ENCODE measurements at places on chromosomes 1 and 21.

DNA sequence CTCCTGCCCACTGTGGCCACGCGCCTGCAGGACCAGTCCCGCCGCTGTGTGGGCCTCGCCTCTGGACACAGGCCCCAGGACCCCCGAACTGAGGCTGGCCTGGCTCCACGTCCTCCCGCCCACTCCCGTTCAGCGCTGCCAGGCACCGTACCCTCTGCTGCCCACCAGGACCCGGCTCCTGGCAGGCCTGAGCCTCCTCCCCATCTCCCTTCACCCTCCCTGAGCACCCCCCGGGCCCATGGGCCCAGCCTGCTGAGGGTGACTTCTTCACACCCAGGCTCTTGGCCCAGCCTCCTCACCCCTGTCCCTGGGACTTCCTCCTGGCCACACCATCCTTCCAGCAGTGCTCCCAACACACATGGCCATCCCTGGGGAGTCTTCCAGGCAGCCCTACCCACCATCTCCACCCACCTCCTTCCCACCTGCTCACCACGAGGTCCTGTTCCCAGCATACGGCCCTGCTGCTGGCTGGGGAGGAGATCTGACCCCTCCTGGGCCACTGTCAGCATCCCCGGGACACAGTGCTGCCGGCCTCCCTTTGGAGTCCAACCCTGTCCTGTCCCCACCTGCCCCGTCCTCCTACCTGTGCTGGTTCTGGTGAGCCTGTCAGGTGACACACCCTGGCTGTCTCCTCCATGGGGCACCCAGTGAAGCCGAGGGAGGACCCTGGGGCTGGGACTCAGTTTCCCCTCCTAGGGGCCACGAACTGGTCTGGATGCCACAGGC is 53.7 kb downstream of the SLX9 start:
- no peak for DNase-seq

DNA sequence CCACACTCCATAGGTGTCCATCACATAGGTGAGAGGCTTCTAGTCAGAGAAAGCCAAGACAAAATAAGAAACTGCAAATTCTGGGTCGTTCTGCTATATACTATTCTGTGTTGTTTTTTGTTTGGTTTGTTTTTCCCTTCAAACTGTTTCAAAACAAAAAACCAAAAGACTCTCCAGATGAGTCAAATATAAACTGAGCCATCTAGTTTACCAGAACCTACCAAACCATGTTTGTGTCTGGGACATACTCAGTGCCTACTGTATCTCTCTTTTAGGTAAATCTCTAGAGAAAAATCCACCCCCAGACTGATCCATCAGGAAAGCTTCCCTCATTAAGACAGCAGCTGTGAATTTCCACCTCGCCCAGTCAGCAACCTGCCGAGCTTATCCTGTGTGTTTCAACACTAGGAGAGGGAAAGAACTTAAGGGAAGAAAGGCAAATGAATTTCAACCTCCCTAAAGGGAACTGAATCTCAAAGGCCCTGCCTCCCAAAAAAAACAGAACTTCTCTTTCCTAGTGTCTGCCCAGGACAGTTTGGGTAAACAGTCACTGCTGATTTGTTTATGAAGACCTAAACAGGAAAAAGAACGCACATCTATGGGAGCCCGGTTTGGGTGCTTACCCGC is 17.2 kb downstream of the PPT1 start:
- no peak for DNase-seq

DNA sequence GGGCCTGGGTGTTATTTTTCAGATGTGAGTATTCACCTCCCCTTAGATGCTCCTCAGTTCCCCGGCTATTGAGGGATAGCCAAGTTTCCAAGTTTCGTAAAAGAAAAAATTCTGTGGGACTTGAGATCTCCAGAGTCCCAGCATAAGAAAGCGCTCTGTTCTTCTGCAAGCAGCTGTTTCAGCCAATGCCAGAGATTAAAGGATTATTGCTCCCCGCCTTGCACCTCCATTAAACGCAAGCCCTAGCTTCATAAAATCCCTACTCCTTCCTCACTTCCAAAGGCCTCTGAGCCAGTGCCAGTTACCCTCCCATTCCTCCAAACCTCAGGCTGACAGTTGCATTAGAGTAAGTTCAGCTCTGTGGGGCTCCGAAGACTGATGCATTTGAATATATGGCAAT is 56.4 kb downstream of the CHIA start:
- no peak for DNase-seq

- no peak for DNase-seq
These were observed 1.2 kb downstream of the HHIPL2 start for GRCh38 chr1:222546548-222547259.

DNA sequence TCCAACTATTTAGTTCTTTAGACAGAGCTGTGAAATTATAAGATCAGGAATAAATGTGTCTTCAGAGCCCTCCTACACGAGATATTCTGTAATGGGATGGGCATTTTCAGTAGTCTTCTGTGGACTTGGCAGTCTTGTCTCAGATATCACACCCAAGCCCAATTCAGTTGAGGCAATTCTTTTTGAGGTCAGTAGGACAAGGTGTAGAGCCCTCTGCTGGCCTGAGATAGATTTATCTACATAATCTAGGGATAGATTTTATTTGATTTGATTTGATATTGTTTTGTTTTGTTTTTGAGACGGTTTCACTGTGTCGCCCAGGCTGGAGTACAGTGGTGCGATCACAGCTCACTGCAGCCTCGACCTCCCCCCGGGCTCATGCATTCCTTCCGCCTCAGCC is 77.5 kb downstream of the FMN2 start:
- no peak for DNase-seq

- no peak for DNase-seq
These were observed 214.6 kb downstream of the CAMTA1 start for GRCh38 chr1:6999826-7000225.

GRCh38 chr21:15809065-15809464 is 79.3 kb downstream of the USP25 start:
- no peak for DNase-seq

DNA sequence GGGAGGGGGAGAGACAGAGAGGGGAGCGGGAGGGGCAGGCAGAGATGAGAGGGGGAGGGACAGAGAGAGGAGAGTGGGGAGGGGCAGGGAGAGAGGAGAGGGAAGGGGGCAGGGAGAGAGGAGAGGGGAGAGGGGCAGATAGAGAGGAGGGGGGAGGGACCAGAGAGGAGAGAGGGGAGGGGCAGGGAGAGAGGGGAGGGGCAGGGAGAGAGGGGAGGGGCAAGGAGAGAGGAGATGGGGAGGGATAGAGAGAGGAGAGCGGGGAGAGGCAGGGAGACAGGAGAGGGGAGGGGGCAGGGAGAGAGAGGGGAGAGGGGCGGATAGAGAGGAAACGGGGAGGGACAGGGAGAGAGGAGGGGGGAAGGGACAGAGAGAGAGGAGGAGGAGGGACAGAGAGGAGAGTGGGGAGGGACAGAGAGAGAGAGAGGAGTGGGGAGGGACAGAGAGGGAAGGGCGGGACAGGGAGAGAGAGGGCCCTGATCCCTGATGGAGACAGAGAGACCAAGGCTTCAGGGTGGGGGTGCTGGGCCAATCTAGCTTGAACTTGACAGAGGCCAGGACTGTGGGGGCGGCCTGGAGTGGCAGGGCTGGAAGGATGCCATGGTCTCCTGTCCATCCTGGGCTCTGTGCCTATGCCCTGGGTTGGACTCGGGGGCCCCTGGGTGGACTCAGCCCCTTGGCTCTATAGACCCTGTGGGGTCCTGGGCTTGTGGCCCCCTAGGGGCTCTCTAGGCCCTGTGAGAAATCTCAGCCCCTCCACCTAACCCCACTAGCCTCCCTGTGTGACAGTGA is 43.6 kb downstream of the DMRTB1 start:
- DNase-seq, result no peak

DNA sequence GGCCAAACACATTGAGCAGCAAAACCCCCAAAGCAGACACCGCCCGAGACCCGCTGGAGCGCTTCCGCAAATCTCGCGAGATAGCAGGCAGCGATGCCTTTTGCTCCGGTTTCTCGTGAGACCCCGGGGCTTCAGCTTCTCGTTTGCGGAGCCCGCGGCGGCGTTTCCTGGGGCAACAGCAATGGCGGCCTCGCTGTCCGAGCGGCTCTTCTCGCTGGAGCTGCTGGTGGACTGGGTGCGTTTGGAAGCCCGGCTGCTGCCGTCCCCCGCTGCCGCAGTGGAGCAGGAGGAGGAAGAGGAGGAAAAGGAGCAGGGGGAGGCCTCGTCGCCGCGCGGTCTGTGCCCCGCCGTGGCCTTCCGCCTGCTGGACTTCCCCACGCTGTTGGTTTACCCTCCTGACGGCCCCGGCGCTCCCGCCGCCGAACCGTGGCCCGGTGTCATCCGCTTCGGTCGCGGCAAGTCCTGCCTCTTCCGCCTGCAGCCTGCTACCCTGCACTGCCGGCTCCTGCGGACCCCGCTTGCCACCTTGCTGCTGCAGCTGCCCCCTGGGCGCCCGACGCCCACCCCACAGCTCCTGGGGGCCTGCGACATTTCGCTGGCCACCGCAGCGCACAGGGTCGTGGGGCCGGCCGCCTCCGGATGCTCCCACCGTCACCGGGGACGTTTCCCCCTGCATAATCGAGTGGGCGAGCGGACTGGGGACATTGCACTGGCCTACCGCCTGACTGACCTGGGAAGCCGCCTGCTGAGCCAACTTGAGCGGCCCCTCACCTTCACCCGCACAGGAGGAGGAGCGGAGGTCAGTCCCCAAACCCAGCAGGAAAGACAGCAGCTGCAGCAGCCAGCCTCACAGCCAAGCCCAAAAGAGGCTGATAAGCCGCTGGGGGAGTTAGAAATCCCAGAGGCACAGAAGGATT is at the start of gene MAP10:
MAP10 (plus strand) TSS at position 148 of the 917 bp plus-strand sequence; CDS start at position 182, 34 bp downstream.
- DNase-seq, result peak; percentile 48

DNA sequence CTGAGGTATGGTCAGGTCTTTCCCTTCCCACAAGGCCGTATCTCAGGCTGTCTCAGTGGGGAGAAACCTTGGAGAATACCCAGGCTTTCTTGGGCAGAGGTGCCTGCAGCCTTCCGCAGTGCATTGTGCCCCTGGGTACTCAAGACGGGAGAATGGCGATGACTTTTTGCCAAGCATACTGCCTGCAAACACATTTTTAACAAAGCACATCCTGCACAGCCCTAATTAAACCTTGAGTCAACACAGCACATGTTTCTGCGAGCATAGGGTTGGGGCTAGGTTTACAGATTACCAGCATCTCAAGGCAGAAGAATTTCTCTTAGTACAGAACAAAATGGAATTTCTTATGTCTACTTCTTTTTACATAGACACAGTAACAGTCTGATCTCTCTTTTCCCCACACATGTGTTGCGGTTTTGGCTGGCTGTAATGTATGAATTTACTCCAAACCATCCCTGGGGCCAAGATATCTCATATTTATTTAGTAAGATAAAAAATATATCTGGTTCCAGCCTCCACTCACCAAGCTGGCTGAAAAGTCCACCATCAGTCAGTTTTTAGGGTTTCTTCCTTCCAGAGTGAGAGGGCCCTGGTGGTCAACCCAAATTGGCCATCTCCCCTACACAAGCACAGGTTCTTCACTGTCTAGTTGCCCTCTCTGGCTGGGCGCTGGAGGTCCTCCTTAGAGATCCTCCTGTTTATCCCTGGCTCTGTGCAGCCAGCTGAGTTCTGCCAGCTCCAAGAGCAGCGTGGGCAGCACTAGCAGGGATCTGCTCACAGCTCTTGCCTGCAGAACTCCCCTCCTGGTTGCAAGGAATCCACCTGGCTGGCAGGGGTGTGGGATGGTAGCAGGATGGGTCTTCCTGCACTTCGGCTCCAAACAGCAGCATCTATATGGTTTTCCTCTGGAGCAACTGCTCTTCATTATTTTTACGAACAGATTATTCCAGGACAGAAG is 2.6 kb downstream of the FAAH start:
- no peak for DNase-seq

- DNase-seq, result no peak
These were observed 11.0 kb upstream of the RHBG start for GRCh38 chr1:156357977-156358376.

GRCh38 chr1:181583598-181583997 is 100.3 kb downstream of the CACNA1E start:
- no peak for DNase-seq

DNA sequence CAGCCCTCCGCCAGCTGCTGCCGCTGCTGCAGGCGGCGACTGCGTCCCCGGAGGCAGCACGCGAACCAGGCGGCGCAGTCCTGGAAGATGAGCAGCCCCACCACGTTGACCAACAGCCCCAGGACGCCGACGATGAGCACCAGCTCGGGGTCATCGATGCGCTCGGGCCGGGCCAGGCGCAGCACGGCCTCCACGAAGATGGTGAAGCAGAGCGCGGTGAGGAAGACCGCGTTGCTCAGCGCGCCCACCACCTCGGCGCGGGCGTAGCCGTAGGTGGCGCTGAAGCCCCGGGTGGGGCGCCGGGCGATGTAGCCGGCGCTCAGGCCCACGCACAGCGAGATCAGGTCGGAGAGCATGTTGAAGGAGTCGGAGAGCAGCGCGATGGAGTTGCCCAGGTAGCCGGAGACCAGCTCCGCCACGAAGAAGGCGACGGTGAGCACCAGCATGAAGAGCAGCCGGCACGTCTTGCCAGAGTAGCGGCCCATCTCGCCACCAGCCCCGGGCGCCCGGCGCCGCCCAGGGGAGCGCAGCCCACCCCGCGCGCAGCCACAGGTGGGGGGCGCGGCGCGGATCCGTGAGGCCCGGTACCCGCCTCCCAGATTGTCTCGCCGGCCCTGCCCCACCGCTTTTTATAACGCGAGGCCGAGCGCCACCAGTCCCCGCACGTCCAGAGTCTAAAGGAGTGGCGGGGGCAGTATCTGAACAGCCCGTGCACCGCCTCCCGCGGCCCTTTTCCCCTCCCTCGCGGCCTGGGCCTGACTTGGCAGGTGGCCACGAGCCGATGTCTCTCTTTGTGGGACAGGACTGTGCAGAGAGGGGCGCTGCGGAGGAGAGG is at the start of gene SLC30A10:
SLC30A10 (minus strand) TSS at position 602 of the 835 bp plus-strand sequence; CDS start at position 485, 117 bp downstream.
- no peak for DNase-seq

DNA sequence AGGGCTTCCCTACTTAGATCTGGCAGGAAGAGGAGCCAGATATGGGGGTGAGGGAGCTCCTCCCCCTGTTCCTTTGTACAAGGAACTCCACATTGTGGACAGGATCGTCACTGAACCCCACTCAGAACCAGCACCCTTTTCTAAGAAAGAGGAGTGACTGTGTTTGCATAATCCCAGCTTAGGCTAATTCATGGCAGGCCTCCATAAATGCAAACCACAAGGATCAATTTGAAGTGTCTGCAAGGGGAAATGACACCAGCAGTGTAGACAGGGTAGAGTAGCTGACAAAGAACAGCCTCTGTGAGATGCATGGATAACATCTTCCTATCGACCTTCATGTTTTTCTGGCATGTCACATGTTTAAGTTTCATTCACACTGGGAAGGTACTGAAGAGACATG is 11.7 kb downstream of the MX1 start:
- no peak for DNase-seq

- no peak for DNase-seq
These were observed 64.4 kb downstream of the SDCCAG8 start for GRCh38 chr1:243320224-243320623.

DNA sequence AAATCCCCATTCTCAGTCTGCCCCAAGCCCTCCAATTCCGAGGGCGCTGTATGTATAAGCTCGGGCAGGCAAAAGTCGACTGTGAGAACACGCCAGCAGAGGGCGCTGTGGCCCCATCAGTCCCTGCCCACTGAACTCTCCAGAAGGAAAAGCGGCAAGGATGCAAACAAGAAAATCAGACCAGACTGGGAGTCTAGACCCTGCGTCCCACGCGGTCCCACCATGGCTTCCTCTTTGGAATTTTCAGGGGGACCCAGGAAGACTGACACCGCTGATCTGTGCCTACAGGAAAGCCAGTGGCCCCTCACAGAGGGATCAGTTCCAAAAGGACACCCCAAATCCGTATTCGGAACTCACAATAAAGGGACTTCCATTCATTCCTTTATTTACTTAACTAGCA is 19.5 kb downstream of the TEX35 start:
- DNase-seq, result peak; percentile 52

All from activated CD4-positive, CD25-positive, alpha-beta regulatory T cell (primary cell).